ENCODE measurements at places on chromosomes 3 and 15.
A peak's percentile ranks its signal among the peaks of the same experiment; 100 is the strongest.

- DNase-seq: peak; percentile 48
Measured at GRCh38 chr3:46812237-46812791, 50.9 kb downstream of the MYL3 start.

DNA sequence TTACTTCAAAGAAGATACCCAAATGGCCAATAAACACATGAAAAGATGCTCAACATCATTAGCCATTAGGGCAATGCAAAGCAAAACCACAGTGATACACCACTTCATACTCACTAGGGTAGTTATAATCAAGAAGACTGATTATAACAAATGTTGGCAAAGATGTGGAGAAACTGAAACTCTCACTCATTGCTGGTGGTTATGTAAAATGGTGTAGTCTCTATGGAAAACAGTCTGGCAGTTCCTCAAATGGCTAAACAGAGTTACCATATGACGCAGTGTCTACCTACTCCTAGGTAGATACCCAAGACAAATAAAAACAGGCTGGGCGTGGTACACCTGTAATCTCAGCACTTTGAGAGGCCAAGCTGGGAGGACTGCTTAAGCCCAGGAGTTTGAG lies 3.5 kb upstream of the ZFAND6 start:
- DNase-seq: no peak

GRCh38 chr3:48430708-48431101 lies 819 bp upstream of the PLXNB1 start:
- no peak for DNase-seq

DNA sequence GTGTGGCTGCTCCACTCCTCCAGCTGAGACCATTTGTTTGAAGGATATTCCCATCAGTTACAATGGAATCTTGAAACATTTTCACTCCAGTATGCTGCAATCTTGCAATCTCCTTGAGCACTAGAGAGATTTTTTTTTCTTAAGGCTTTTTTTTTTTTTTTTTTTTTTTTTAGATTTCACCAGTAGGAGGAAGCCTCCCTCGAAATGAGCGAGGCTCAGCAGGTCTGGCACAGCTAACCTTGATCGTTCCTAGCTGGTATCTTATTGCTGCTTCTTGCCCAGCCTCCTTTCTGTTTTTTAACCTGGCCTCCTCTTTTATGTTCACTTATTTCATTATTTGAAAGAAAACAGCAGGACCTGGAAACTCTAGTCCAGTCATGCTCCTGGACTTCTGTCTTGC lies 48.1 kb downstream of the RAP2B start:
- DNase-seq: peak; percentile 11

- no peak for DNase-seq
Measured at GRCh38 chr3:40770061-40770460, 245.3 kb downstream of the ZNF621 start.

DNA sequence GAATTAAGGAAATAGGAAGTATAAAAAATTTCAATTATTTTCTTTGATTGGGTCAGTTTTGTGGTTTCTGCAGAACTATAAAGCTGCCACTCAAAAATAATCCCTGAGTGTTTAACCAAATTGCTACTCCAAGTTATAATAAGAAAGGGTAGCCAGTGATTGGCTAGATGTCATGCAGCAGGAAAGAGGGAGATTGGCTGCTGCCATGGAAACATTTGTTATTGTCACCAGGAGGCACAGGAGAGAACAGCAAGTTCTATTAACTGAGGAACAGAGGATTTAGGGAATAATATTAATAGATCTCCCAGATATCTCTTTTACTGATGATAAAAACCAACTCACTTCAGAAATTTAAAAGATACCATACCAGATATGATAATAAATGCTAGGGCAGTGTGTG lies 42.6 kb downstream of the CLDN1 start:
- no peak for DNase-seq

DNA sequence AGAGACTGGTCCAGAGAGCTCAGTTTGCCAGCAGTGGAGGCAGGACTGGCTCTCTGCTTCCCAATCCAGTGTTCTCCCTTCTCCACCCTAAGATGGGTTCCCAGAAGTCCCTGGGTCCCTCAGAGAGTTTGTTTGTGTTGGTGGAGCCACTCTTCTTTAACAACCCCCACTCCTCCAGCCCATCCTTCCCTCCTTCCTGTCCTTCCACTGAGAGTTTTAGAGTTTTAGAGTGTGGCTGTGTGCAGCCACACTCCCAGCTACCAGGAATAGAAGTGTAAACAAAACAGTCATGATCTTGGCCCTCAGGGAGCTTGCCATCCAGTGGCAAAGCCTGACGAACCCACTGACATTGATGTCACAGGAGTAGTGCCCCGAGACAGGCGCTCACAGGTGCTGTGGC lies 12.5 kb upstream of the FBLN2 start:
- no peak for DNase-seq

- no peak for DNase-seq
Measured at GRCh38 chr3:43094381-43094780, 11.5 kb downstream of the POMGNT2 start.

GRCh38 chr15:36186376-36186775 lies 393.1 kb upstream of the CDIN1 start:
- DNase-seq: no peak

GRCh38 chr15:99413955-99414754 lies 151.6 kb upstream of the MEF2A start:
- no peak for DNase-seq

- DNase-seq: no peak
Measured at GRCh38 chr15:22778796-22779195, 7.6 kb upstream of the NIPA1 start.

DNA sequence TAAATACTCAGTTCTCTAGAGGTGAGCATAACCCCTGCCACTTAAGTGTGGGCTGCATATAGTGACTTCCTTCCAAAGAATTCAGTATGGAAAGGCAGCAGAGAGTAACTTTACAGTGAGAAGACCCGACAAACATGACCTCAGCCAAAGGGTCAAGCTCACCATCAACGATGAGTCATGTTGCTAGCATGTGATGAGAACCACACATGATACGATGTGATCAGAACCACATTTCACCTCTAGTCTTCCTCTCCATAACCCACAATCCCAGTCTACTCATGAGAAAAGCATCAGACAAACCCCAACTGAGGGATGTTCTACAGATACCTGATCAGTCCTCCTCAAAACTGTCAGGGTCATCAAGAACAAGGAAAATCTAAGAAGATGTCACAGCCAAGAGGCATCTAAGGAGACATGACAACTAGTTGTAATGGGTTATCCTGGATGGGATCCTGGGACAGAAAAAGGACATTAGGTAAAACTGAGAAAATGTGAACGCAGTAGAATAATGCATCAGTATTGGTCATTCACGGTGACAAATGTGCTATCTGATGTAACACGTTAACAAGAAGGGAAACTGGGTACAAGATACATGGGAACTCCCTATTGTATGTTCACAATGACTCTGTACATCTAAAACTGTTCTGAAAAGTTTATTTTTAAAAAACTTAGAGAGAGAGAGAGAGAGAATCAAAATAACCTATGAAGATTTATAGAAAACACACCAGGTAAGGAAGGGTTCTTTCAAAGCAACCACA lies 28.3 kb downstream of the SEC61A1 start:
- no peak for DNase-seq

- DNase-seq: no peak
Measured at GRCh38 chr3:149376718-149377407, 586 bp downstream of the TM4SF1 start.

- no peak for DNase-seq
Measured at GRCh38 chr15:58318517-58318916, 113.3 kb upstream of the LIPC start.

DNA sequence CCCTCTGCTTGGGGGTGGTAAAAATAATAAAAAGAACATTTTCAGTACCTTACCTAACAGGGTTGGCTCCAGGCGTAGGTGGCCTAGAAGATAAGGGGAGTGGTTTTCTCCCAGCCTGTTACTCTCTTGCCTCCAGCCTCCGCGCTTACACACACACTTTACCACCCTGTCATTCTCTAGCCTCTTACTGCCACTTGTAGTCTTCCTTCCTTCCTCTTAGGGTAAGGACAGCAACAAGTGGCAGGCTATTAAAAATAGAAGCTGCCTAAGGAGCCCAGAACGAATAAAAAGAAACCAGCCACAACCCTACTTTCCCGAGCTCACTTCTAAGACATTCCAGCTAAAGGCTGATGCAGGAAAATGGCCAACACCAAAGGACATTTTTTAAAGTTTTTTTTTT lies 9.6 kb upstream of the LIPH start:
- no peak for DNase-seq

DNA sequence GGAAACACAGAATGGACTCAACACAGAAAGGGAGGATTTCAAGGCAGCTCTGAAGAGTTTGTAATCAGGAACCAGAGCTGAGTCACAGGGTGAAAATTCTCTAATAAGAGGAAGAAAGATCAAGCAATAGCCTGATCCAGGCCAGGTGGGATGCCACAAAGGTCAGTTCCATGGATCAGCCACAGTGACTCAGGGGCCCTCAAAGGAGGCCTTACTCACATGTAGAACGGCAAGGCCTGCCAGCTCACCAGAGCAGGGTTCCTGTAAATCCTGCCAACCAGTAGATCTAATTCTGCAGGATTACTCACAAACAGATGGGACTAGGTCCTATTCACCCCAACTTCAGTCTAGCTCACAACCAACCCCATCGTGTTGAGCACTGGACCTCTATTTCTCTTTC lies 78.3 kb upstream of the PPP2R3A start:
- no peak for DNase-seq

DNA sequence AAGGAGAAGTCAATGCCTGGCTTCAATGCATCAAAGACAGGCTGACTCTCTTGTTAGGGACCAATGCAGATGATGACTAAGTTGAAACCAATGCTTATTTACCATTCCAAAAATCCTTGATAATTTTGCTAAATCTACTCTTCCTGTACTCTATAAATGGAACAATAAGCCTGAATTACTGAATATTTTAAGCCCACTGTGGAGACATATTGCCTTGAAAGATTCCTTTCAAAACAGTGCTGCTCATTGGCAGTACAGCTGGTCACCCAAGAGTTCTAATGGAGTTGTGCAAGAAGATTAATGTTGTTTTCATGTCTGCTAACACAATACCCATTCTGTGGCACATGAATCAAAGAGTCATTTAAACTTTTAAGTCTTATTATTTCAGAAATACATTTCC lies 181.0 kb upstream of the CBLB start:
- DNase-seq: no peak

GRCh38 chr15:58704155-58704865 lies 45.2 kb downstream of the ADAM10 start:
- no peak for DNase-seq

DNA sequence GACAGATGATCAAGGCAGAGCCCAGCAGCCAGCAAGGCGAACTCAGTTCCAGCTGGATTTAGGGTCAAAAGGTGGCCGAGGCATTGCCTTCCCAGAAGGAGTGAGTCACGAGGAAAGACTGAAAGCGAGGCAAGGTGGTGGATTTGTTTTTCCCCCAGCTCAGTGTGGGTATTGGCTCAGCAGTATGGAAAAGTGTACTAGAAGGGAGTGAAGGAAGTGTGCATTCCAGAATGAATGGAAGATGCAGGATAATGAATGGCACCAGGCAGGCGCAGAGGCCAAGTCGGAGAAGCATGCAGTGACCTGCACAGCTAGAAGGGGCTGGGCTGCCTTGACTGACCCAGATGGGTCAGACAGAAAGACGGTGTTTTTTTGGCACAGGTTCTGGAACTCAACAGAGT lies 46.3 kb downstream of the FOXP1 start:
- DNase-seq: no peak

- no peak for DNase-seq
Measured at GRCh38 chr3:171227359-171227758, 200.8 kb upstream of the SLC2A2 start.

GRCh38 chr15:95024351-95024750 lies 793.0 kb downstream of the MCTP2 start:
- no peak for DNase-seq

DNA sequence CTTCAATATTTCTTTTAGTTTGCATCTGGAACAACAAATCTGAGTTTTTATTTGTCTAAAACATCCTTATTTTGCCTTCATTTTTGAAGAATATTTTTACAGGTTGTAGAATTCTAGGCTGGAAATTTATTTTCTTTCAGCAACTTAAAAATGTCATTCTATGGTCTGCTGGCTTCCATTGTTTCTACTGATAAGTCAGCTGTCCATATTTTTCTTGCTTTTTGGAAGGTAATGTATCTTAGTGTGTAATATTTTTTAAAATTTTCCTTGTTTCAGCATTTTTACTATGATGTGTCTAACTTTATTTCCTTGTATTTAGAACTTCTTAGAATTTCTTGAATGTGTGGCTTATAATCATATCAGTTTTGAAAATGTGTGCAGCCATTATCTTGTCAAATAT lies 37.0 kb downstream of the SEMA6D start:
- DNase-seq: no peak

- peak; percentile 60 for DNase-seq
Measured at GRCh38 chr3:171328419-171329082, 131.7 kb downstream of the TNIK start.

GRCh38 chr3:141400073-141400971 lies 32.0 kb downstream of the ZBTB38 start:
- no peak for DNase-seq

- DNase-seq: no peak
Measured at GRCh38 chr15:60804551-60804950, 325.6 kb upstream of the ICE2 start.

DNA sequence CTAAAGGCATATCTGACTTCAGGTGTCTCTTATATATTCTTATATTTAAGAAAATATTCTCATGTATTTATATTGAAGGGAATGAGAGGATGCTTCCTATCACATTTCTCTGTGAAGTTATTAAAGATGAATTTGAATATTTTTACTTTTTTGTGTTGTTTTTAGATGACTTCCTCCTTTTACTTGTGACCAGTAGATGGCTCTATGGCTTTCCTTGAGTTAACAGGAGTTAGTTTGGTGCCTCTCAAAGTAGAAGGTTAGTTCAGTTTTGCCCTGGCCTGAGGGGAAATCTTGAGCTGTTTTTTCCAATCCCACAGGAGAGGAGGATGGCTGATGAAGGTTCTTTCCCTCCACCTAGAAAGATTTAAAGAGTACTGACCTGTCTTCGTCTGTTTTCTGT lies 80.7 kb downstream of the SQOR start:
- DNase-seq: no peak

DNA sequence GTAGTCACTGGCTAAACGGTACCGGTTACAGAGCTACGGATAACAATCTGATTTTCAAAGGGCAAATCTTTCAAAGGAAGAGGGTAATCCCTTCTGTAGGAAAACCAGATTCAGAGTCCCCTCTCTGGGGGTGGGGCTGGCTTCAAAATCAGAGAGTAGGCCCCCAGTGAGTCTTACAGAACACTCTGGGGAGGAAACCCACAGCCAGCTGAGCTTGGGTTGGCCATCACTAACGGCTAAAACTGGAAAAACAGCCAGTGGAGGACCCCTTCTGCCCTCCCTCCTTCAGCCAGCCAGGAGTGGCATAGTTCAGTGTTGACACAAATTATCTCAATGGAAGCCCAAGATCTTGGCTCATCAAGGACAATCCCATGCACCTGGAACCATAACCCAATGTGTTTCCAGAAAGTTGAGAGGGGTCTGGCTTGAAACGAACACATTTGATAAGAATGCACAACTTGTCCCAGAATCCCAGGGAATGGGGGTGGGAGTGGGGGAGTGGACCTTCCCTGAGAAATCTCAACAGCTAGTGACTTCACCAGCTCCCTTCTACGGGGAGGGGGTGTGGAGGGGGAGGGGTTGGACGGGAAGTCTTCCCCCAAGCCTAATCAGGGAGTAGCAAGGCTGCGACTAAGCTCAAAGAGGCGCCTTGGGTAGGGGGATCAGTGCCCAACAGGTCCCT lies 1.0 kb downstream of the RASL12 start:
- no peak for DNase-seq

All from T-cell (primary cell).